Renal cortical epithelial cell (primary cell): ENCODE measurements at places on chromosomes 6 and 20.

DNA sequence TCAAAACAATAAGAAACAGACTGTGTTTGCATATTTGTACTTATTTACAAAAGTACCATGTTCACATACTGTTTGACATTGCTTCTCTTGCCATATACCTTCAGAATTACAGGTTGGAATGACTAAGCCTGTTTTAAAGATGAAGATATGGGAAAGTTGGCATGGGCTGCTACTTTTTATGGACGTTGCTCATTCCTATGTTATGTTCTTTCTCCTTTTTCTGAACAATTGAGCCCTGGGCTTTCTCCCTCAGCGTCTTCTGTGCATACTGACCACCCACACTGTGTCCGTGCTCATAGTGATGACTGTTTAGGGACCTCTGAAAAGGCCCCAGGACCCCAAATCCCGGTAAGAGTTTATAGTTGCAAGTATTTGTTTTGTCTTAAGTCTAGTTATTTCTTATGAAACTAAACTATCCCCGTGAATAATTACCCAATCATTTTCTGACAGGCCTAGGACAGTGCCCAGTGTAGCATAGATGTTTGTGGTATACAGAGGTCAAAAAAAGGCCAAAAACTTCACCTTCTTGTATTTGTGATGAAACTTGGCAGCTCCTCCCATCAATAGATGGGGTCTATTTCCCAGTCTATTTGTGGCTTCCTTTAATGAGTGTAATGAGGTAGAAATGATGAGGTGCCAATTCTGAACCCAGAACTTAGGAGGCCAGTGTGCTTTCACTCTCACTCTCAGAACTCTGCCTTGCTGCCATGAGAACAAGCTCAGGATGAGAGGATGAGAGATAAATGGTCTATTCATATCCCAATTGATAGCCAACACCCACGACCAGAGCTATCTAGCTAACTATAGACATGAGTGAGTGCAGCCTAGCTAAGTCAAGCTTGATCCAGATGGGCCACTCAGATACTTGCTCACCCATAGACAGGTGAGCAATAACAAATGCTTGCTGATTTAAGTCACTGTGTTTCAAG is 40.9 kb downstream of the GSTA4 start:
- peak; percentile 66 for DNase-seq

- no peak for DNase-seq
Observed at GRCh38 chr6:149014631-149015534, 268.1 kb downstream of the UST start.

DNA sequence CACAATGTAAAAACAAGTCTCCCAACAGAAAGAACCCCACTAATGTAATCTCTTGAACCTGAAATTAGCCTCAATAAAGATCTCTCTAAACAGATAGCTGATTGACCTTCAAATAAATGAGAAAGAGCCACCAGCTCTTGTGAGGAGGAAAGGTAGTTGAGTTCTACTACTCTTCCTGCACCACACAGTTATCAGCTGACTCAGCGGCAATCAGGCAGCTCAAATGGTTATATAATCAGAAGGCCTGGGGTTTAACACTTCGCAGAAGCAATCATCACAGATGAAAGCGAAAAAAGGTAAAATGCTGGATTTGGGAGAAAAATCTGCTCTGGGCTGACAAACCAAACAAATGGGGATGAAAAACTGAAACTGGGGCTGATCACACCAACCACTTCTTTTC is 91.8 kb downstream of the CHD6 start:
- no peak for DNase-seq

DNA sequence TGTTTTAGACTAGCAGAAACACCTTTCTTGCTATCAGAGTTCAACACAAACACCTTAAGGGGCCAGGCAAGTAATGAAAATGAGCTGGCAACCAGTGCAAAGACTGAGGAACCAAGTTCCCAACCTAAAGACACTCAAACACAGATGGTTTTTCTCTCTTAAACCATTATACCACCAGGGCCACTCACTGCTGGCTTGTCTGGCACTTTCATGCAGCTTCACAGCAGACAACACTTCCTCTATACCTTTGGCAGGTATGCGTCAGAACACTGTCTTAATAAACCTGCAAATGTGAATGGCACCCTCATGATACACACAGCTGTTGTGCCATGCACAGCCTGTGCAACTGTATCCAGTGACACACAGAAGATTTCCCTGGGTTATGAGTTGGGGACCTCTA is 41.6 kb downstream of the NFATC2 start:
- DNase-seq, result no peak

DNA sequence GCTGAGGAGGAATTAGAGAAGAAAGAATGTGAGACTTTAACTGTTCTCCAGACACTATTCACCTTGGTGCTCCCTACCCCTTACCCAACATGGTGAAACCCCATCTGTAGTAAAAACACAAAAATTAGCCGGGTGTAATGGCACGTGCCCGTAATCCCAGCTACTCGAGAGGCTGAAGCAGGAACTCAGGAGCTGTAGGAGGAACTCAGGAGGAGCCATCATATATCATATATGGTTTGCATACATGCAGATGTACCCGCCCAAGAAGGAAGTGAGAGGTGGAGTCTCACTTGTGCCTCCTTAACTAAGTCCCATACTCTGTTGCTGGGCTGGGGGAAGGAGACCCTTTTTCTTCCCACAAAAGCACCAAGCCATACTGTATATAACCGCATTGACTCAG is 35.5 kb upstream of the ME1 start:
- no peak for DNase-seq

GRCh38 chr6:4159491-4159890 is 24.1 kb upstream of the ECI2 start:
- no peak for DNase-seq

DNA sequence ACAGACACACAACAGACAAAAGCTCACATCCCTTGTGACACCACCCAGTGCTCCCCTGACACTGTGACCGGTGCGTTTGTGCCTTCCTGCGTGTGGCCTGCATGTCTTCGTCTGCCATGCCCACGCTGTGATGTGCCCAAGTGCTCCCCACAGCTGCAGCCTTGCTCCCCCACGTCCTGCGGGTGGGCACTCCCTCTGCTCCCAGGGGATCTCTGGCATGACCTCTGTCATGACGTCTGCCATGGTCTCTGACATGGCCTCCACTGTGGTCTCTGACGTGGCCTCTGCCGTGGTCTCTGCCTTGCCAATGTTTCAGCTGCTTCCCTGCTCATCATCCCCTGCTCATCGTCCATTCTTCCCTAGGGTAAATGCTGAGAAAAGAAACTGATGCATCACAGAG is 200.9 kb downstream of the DLL1 start:
- DNase-seq, result no peak

- DNase-seq, result no peak
Observed at GRCh38 chr20:62653951-62654685, 11.8 kb downstream of the SLCO4A1 start.
